ENCODE measurements at places on chromosomes 4 and X.

GRCh38 chr4:1622956-1623355 lies 61.2 kb downstream of the FAM53A start:
- no peak for DNase-seq

- no peak for DNase-seq
Observed at GRCh38 chr4:110474481-110474880, 1.5 kb upstream of the ENPEP start.

DNA sequence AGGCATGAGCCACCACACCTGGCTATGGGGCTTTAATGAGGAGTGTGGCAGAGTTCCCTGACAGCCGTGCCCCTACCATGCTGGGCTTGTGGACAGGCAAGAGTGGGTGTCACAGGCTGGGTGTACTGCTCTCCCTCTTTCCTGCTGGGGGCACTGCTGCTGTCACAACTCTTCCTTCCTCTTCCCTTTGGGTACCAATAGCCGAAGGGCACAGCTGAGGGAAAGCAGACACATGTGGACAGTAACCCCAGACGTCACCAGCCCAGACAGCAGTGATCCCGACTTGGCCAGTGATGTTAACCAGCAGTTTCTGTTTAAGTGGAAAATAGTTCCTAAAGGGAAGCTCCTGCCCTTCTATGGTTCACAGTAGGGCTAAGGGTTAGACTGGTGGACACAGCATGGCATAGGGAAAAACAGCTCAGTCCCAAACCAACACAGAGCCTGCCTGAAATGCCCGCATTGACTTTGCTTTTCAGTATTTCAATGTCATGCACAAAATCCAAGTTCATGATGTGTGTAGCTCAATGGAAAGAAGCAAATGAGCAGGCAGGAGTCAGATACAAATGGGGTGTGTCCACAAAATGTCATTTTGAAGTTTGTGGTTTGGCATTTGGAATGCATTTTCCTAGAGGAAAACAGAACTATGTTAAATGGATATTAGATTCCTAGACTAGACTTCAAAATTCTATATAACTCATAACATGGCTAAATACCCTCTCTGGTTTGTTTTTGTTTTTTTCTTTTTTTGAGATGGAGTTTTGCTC lies 24.9 kb upstream of the DDX3X start:
- DNase-seq, result no peak

DNA sequence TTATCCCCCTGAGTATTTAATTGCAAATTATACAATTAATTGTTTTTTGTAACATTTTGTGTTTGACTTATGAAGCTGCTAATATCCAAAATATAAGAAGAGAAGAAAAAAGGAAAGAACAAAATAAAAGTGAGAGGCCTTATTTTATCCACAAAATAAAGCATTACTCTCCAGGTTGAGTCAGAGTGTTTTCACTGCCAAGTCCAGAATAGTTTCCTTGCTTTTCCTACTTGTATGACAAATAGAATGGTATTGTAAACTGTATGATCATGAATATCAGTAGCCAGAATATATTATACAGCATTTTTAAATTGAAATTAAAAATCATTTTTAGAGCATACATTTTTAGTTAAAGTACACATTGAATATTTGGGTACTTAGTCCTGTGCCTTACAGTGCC lies 237.8 kb downstream of the NDST4 start:
- DNase-seq, result no peak

GRCh38 chr4:23022032-23022431 lies 329.3 kb downstream of the GBA3 start:
- no peak for DNase-seq

- DNase-seq, result no peak
Observed at GRCh38 chr4:25760048-25760447, 102.7 kb downstream of the SEL1L3 start.

DNA sequence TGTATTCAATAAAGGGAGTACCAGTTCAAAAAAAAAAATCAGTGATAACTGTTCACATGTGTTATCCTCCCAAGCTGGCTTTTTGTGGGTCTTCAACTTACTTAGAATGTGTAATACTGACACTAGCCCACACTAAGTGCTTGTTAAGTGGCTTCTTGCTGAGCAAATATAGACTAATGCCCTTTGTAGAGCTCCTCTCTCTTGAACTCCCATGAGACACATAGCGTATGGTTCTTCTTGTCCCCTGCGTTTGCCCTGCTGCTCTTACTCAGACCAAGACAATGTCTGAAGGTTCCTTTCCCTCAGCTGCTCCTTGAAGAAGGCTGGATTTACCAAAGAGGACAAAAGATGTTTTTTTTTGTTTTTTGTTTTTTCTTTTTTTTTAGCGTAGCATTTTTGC lies 110.9 kb downstream of the FRAS1 start:
- DNase-seq, result no peak
